Kasumi-1 (cell line): ENCODE measurements at places on chromosomes 7 and 10.
A peak's percentile ranks its signal among the peaks of the same experiment; 100 is the strongest.

DNA sequence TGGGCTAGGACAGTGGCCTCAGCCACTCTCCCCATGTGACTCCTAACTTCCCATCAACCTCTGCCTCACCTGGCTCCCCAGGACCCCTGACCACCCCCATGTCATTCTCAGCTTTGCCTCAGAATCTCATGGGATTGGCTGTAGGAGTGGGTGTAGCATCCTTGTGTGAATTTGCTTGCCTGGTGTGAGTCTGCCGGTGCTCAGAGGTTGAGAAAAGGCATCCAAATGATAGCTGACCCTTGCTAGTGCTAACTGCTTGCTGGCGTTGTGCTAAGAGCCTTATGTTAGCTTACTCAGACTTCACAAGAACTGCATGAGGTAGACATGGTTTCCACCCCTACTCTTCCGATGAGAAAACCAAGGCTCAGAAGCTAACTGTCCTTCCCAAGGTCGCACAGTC lies 74.2 kb downstream of the COL13A1 start:
- DNase-seq = no peak

- DNase-seq = no peak
These were observed 939.7 kb downstream of the KCNMA1 start for GRCh38 chr10:76697923-76698322.

GRCh38 chr10:77792155-77792554 lies 134.4 kb downstream of the DLG5 start:
- DNase-seq = no peak

- no peak for DNase-seq
These were observed 35.8 kb downstream of the JAKMIP3 start for GRCh38 chr10:132101529-132101928.

- no peak for DNase-seq
These were observed 102.0 kb upstream of the GLI3 start for GRCh38 chr7:42338916-42339540.

DNA sequence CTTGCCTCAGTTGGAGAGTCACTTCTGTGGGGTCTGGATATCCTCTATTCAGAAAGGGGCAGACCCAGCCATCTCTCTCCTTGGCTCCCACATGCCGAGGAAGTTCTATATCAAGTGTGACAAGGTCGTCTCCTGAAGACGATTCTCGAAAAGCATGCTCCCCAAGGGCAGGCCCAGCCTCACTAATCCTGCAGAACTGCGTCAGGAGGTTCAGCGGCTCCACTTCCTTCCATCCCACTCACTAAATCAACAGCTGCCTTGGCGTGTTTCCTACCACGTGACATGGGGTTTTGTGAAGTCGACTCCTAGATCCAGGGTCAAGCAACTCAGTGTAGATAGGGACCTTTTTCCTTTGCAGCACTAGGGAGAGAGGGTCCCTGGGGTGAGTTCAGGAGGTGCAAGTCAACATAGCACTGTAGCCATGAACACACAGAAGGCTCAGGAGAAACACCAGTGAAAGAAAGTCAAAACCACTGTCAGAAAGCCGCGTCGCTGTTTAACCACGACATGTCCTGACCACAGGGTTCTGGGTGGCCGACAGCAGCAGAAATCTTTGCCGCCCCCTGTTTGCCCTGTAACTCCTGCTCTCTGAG lies 156.4 kb downstream of the PRPF18 start:
- DNase-seq = no peak

GRCh38 chr10:102596506-102596971 lies 47.7 kb upstream of the TRIM8 start:
- DNase-seq = peak; percentile 91

DNA sequence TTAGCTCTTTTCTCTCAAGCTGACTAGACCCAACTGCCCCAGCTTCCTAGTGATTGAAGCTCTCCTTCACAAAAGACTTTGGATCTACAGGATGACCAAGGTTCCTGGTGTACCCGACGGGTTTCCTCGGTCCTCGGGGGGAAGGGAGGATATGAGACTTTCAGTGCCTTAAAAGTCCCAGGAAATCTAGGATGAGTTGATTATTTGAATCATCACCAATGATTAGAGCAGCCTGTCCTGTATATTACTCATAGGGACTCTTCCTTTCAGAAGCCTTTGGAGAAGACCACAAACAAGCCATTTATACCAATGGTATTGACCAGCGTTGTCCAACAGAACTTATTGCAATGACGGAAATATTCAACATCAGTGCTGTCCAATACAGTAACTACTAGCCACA lies 6.1 kb upstream of the ACTA2 start:
- DNase-seq = no peak

DNA sequence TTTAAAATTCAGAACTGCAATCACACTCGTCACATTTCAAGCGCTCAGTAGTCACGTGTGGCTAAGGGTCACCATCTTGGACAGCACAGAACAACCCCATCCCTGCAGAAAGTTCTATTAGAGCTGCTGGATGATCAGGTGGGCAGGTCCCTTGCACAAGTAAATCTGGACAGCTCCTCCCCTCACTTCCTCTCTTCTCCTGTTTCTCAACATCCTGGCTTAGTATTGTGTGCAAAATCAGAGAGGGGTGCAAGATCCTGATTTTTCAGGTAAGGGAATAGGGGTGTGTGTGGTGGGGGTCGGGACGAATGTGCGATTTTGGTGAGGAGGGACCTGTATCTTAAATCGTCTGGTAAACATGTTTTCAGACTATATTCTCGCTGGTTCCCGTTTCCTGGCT lies at the start of gene GIMAP4:
GIMAP4 (plus strand) TSS at position 222 of the 400 bp plus-strand sequence. CDS start 2,512 bp downstream, outside the sequence.
- DNase-seq = peak; percentile 10

GRCh38 chr10:61992671-61993668 lies 91.5 kb downstream of the ARID5B start:
- DNase-seq = no peak

DNA sequence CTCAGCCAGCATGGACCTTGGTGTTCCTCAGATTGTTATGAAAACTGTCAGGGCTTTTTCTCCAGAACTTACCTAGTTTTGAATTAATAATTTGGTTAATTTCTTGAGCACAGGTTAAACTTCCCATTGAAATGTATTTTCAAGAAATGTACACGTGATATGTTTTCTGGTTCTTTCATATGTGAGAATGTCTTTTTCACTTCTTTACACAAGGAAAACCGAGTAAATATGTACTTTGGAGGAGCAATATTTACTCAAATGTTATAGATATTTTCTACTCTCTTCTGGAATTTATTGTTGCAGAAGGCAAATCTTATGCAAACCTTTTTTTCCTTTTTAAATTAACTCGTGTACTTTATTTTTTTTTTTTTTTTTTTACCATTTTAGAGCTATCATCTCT lies 134.3 kb downstream of the AHR start:
- DNase-seq = no peak

GRCh38 chr10:4270116-4270515 lies 485.1 kb upstream of the KLF6 start:
- DNase-seq = peak; percentile 20

DNA sequence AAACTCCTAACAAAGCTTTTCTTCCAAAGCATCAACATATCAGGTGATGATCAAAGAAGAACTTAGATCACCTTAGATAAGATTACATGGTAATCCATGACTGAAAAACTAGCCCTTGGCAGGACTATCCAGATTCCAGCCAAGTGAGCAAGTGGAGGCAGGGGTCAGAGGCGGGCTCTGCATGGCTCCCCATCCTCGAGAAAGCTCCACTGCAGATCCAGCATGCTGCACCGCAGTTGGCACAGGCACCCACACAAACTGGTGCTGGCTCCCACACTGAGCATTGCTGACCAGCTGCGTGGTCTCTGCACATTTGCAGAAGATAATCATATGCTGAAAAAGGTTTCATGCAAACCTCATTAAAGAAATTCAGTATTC lies 10.1 kb downstream of the PSAP start:
- DNase-seq = no peak

GRCh38 chr7:68321076-68321639 lies 1277.1 kb upstream of the AUTS2 start:
- no peak for DNase-seq

DNA sequence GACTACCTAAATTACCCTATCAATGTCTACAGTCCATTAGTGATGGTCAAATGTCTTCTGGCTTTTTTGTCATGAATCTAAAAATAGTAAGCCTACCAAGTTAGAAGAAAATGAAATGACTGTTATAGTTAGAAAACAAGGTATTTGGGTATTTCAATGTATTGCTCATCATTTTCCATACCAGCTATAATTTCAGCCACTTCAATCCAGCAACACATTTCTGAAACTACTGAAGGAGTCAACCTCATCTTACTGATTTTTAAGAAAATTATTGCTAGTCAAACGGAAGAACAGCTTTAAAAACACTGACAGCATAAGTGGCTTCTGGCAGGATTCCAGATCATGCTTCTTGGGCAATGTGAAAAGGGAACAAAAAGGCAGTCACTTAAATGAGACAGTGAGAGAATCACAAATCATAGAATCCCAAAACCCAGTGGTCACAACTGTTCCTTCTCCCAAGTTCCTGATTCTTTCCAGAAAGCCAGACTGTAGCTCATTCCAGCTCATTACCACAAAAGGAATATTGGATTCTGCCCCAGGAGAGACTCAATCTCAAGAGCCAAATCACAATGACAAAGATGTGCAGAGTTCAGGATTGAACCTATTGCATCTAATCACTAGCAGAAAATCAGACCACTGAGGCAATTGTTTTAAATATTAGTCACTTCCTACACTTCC lies 61.2 kb upstream of the LRRN3 start:
- peak; percentile 53 for DNase-seq

DNA sequence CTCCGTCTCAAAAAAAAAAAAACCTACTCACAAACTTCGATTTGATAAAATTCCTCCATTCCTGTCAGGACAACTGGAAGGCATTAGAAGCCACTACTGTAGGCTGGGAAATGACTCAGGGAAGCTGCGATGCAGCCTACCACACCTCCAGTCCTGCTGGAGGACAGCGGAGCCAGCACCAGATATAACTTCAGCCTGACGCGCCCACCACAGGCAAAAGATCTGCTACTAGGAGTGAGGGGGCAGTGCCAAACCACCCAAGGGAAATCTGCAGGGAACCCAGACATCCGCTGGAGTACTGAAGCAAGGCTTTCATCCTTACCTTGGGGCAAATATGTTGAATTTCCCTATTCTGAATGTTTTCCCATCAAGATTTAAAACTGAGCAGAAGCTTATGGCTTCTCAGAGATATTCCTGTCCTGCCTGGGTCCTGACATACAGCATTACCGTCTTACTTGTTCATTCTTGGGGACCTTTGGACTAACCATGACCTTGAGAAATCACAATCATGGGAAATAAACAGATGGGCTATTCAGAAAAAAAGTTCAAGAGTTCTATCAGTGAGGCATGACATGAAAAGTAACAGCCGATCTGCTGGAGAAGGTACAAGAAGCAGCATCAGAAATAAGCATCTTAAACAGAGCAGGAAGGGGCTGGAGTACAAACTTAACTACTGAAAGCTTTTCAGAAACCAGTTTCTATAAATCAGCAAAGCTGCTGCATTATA lies 20.4 kb downstream of the BCCIP start:
- no peak for DNase-seq

DNA sequence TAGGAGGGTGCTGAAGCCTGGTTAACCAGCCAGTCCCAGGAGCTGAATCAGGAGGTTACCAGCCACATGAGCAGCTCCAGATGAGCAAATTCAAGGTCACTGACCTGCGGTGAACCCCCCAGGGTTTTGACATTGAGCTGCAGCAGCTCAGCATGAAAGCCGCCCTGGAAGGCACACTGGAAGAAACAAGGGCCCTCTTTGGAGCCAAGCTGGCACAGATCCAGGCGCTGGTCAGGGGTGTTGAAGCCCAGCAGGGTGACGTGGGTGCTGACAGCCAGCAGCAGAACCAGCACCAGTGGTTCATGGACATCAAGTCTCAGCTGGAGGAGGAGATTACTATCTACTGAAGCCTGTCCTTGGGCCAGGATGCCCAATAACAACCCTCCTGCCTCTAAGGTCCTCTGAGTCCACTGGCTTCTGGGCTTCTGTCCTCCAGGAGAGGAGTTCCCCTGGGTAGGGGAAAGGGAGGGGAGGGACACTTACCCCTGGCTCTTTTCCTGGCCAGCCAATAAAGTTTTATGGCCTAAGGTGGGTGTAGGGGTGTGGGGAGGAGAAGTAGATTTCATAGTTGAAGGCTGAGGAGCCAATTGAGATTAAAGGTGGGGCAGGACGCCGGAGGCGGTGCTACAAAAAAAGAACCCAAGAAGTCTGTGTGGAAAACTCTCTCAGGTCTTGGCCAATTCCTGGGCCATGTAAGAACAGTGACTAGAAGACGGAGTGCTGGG lies 29.4 kb upstream of the ATOH7 start:
- DNase-seq = no peak

DNA sequence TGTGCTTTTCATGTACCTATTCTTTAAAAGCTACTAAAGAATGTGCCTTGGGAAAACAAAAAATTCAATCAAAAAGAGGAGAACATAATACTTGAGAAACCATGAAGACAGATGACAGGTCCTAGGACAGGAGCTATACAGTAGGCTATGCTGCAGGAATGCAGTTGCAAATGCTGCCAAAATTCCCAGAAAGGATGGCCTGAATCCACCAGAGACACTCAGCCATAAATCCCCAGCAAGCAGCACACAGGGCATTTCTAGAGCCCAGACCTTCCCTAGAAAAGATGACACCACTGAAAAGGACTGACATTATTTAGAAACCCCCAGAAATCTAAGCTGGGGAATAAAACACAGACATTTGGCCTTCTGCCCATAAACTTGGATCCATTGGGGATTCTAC lies 237.3 kb downstream of the C7orf25 start:
- no peak for DNase-seq

- no peak for DNase-seq
These were observed 10.7 kb upstream of the PCBD1 start for GRCh38 chr10:70899096-70899495.

DNA sequence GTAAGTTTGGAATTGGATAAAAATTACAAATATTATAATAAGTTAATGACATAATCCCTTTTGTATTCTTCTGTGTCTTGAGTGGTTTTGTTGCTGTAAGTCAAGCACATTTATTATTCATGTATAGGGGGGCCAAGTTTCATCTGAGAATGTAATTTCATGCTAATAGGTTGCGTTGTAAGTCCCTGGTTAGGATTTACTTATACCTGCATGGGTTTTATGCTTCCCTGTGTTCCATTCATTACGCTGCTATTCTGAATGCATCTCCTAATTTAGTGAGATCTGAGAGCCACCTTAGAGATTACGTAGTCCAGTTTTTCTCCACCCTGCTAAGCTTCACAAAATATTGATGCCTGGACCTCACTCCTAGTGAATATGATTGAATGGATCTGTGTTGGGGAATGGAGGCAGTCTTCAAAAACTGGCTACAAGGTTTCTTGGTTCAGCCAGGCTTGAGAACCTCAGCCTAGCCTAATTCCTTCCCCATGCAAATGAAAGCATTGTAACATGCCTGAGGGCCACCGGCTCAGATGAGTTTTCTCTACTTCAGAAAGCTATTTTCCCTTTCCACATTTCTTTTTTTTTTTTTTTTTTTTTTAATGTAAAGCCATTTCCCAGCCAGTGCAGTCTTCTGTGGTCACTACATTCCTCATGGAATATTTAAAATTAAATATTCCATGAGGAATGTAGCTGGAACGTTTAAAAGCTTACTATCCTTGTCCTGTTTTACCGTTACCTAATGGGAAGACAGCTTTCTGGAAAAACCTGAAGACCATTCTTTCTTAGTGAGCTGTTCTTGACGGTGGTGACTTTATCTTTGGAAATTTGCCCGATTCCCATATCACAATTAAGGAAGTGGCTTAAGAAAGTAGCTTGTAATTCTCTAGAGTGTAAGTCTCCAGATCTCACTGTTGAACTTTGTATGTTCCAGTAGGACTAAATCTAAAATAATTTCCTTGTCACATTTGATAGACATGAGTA lies 16.0 kb downstream of the PAPSS2 start:
- peak; percentile 41 for DNase-seq
